ENCODE measurements at places on chromosomes 11 and 22.

DNA sequence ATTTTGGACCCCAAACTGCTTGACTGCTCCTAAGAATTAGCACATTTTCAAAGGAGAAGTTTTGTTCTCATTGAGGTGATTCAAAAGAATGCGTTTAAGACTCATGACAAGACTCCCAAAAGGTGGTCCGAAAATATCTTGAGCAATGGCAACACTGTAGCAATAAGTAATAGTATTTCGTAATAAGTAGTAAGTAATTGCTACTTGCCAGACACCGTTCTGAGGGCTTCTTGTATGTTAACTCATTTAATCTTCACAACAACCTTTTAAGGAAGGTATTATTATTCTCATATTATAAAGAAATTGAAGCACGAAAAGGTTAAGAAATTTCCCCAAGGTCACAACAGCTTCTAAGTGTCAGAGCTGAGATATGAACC is 184.0 kb upstream of the SORL1-AS1 start:
- no peak for DNase-seq

DNA sequence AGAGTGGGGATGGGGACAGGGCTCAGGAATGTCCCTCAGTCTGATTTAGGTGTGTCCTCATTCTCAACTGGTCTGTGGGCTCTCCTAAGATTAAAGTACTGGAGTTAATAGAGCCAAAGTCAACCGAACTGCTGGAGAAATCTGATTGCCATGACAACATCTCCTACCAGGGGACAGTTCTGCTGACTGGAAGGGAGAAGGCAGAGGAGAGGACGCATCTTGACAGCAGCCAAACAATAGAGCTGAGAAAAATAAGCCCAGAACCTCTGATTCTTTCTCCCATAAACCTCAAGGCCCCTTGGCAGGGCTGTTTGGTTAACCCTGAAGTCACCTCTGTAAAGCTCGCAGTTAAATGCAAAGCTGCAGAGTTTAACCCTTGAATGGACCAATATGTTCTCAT is 2.8 kb downstream of the KCTD14 start:
- no peak for DNase-seq

DNA sequence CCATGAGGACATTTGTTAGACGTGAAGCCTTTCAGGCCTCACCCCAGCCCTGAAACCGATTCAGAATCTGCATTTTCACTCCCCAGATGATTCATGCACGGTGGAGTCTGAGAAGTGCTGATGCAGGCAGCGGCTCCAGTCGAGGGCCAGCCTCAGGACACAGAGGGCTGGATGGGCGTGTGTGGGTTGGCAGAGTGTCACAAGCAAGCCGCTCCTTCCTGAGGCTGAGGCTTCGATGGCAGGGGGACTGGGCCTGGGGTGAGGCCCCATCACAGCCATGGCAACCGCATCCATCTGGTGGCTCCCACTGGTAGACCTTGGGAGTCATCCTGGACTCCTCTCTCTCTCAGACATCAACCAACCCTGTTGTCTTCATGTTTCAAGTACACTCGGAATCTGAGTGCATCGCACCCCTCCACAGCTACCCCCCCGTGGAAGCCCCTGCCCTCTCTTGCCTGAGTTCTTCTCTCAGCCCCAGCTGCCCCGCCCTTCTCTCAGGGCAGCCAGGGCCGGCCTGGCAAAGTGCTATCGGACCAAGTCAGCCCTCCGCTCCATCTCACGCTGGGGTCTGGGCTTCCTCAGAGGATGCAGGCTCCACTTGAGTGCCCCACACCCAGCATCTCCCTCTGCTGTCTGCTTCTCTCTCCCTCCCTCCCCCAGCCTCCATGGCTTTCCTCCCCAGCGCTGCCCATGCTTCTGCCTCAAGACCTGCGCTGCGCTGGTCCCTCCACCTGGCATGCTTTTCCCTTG is 10.6 kb downstream of the KCNC1 start:
- DNase-seq, result no peak

DNA sequence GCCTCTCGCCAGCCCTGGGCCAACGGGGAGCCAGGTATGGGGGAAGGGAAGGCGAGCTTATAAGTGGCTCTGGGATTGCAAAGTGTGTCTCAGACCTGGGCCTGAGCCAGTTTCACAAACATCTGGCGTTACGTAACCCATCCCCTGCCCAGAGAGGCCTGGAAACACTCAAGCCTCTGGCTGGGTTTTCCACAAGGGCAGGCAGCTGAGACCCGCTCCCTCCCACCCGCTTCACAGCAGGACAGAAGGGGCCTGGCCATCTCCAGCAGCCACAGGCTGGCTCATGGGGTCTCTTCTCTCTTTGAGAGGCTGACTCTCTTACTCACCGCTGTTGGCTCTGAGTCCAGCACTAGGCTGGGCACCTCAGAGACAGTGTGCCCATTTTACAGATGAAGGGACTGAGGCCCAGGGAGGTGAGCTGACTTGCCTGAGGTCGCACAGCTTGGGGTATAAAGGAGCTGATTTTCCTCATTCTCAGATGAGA is 44.5 kb downstream of the TRIOBP start:
- DNase-seq, result no peak

- no peak for DNase-seq
These were observed 88.5 kb upstream of the SYT13 start for GRCh38 chr11:45374653-45375059.

DNA sequence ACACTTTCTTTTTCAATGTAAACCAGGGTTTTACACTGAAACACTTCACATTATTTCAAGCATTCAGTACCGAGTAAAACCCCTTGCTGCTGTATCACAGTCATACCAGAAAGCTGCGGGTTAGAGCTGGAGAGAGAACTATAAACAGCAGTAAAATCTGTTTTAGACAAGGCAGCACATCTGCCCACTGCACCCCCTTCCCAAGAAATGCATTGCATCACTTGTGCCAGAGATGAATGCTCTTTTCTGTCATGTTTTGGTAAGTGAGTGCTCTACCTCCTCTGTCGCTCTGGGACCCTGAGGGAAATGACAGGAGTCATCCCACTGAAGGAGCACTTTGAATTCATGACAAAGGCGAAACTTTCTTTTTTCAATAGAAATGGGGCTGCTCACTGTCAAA is 107.2 kb downstream of the MAML2 start:
- no peak for DNase-seq

GRCh38 chr11:67434395-67434881 is 3.0 kb downstream of the PTPRCAP start:
- no peak for DNase-seq

GRCh38 chr11:22192289-22192641 is 620 bp upstream of the ANO5 start:
- DNase-seq, result no peak

- DNase-seq, result no peak
These were observed 8.0 kb downstream of the RBM14 start for GRCh38 chr11:66624450-66624849.

DNA sequence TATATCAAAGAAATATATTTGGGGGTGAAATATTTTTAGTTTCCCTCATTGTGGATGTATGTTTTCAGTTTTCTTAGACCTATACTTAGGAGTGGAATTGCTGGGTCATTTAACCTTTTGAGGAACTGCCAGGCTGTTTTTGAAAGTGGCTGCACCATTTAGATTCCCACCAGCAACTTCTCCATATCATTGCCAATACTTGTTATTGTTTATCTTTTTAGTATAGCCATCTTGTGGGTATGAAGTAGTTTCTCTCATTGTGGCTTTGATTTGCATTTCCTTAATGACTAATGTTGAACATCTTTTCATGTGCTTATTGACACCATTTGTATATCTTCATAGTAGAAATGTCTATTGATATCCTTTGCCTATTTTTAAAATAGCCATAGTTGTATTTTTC is 62.1 kb upstream of the B3GNT6 start:
- no peak for DNase-seq

GRCh38 chr11:34512840-34513681 is 533 bp downstream of the ELF5 start:
- peak; percentile 34 for DNase-seq

DNA sequence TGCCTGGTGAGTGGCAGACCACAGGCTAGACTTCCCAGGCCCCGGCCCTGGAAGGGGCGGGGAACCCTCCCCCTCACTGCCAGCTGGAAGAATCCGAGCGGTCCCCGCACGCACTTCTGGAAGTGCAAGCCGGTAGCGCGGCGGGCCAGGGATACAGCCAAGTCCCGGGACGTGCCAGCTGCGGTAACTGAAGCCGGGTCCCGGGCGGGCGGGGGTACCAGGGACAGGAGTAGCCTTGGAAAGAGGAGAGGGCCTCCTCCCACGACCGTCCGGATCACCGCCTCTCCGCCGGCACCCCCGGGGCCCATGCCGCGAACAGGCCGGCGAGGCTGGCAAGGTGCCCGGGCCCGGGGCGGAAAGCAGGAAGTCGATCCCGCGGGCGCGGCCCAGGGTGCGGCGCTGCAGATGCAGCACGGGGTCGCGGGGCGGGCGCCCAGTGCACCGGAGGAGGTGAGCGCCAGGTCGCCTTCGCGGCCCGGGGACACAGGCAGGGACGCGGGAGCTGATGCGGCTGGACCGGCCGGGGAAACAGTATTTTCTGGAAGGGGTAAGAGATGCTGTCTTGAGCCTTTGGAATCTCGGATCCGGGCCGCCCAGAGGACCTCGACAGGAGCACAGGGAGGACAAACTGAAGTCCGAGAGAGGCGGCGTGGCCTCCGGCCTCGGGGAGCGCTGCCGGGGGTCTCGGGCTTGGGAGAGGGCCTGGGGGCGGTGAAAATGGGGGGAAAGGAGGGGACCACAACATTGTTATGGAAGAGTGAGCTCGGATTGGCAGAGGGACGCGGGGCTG is 783 bp upstream of the SLC35C1 start:
- DNase-seq, result peak; percentile 78

GRCh38 chr11:66467034-66467659 is 442 bp downstream of the PELI3 start:
- peak; percentile 45 for DNase-seq

DNA sequence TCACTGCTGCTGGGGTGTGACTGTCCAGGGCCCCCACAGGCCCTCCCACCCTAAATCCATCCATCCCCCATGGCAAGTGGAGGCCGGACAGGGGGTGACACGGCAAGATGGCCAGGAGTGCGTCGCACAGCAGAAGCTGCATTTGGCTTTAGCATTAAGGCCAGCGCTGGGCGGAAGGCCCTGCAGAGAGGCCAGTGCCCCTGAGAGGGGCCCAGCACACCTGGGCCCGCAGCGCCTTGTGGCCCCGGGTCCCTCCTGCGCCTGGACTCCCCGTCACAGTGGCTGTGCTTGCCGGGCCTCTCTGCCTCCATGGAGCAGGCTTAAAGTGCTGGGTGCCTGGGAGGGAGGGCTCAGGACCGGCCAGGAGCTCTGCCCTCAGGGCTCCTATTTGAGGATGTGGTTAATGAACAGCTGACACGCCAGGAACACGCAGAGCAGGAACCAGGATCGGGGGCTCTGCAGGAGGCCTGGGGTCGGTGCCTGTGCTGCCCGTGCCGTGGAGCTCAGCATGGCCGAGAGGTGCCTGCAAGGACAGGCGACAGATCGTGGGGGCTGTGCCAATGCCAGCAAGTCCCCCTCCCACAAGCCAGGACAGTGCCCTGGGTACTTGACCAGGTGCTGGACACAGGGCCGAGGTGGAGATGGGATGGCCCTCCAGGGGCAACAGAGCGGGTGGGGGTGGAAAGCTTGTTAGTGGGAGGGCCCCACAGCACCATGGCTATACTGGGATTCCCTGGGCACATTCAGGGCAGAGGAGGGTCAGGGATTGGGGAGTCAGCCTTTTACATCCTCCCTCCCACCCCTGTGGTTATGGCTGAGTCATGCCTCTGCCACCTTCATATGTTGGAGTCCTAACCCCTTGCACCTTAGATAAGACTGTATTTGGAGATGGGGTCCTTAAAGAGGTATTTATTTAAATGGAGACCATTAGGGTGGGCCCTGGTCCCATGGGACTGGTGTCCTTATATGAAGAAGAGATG is 30.9 kb upstream of the CARS1 start:
- DNase-seq, result no peak

DNA sequence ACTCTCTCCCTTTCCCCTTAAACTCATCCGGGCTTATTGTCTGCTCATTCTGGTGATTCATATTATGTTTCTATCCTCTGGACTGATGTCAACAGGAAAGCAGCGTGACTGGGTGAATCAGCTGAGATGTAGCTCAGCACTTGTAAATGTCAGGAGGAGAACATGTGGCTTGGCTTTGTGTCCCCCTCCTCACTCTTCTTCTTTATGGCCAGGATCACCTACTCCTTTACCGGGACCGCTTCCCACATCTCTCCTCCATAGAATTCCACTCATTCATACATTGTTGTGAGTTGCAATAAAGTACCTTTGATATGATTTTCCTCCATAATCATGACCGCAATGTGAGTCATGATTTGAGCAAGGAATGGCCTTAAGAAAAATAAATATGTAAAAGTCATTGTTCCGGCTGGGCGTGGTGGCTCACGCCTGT is 15.8 kb upstream of the SYN3 start:
- peak; percentile 41 for DNase-seq

GRCh38 chr11:83070731-83071566 is 748 bp downstream of the RAB30 start:
- DNase-seq, result no peak

- no peak for DNase-seq
These were observed 10.2 kb upstream of the LGR4 start for GRCh38 chr11:27482793-27483192.

- DNase-seq, result no peak
These were observed 220.8 kb upstream of the SNX19 start for GRCh38 chr11:131137046-131137445.

Measured in RKO (cell line).